ENCODE measurements at places on chromosomes 5 and 9.
A peak's percentile ranks its signal among the peaks of the same experiment; 100 is the strongest.

DNA sequence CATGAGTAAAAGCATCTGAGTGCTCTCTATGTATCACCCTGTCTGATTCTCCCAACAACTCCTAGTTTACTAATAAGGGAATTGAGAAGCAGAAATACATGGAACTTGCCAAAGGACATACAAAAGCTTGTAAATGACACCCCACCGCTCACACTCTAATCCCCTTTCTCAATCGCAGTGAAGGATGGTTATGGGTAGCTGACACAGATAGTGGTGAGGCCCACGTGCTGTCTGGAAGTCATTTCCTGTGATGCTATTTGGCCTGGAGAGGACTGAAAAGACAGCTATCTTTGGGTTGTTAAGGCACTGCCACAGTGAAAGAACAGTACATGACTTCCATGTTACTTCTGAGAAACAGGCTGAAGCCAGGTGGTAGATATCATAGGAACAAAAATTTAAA, 117.0 kb downstream of the GLIS3 start:
- DNase-seq, result no peak

GRCh38 chr5:141692919-141693725, 11.1 kb upstream of the ARAP3 start:
- DNase-seq, result peak; percentile 47

DNA sequence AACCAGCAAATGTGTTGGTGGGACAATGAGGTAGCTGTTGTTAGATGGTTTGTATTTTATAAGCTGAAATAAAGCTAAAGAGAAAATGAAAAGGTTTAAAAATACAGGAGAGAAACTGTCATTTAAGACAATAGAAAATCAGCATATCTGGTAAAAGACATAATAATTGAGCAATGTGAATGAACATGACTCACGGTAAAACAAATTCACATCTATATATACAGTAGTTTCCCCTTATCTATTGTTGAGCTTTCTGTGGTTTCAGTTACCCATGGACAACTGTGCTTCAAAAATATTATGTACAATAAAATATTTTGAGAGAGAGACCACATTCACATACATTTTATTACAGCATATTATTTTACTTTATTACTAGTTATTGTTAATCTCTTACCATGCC, 1649.8 kb downstream of the EFNA5 start:
- DNase-seq, result no peak

DNA sequence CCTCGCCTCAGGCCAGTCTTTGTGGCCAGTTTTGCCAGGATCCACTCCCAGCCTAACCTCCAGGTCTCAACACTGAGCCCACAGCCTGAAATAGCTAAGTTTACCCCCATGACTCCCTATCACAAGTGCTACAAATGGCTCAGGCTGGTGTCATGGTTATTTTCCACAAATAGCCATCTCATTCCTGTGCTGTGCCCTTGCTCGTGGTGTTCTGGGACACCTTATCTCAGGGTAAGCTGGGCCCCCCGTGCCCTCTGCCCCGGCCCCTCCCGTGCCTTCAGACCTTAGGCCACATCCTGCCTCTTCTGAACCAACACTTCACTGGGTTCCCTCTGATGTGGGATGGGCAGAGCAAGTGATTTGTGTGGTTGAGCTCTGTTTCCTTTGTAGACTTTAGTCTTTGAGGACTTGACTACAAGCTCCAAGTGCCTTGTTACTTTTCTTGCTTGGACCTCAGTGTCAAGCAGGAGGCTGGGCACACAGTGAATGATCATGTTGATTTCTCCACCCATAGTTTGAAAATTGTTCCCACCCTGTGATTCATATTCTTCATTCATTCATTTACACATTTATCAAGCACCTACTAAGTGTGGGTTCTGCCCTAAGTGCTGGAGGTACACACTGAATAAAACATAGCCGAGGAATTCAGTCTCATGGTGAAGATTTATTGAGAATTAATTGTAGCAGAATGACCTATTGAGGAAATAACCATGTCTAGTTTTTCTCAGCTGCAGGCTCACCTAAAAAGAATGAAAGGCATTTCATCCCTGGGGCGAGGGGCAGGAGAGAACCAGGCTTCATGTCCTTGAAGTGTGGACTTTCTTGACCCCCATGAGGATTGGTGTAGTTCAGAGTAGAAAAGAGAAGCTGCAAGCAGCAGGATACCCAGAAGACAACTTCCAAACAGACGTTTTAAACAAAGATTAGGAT, 84.5 kb upstream of the CTNNA1 start:
- DNase-seq, result no peak

DNA sequence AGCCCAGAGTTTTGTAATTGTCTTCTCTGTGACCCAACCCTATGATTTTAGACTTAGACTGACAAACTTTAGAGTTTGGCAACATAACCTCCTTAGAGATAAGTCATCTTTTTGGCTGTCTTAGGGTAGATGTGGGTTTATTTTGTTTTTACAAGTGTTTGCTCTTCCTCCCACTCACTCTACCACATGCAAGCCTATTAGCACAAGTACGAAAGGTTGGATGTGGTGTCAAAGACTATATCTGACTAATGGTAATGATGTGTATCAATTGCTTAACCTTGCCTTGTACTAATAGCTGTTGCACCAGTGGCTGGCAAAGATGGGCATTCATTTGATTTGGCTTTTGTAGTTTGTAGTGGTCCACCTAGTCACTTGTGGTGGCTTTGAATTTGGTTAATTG, 46.5 kb downstream of the SLC25A46 start:
- DNase-seq, result no peak

DNA sequence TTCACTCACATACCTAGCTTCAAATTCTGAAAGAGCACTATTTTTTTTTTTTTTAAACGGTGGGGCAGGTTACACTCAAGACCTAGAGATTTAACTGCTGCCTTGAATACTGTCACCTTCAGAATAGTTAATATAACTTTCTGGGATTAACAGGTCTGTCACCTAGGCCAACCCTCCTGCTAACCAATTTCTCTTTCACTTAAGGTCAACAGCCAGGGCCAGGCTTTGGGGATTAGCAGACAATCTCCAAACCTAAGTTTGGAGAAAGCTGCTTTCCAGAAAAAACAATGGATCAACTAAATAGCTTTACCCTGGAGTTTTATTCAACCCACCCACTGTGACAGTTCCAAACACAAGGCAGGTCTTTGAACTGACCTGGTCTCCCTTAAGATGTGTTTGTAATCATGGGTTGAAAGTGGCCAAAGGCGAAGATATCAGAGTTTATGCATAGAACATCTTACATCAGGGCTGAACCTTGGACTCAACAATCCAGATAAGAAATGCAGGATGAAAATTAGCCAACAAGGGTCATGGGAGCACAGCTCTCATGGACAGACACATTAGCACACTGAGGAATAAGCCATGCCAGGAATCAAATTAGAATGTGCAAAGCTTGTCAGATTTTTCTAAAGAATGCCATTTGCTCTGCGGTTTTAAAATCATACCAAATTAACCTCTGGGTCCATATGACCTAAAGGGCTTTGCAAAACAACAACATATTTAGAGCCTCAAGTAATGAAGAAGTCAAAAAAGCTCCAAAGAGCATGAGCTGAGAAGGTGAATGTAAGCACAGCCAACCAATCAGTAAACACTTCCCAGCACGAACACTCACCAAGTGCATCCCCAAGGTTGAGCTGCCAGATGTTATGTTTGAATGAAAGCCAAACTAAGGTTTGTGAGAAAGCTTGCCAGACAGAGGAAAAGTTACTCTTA, 538.5 kb upstream of the DMAC1 start:
- no peak for DNase-seq

DNA sequence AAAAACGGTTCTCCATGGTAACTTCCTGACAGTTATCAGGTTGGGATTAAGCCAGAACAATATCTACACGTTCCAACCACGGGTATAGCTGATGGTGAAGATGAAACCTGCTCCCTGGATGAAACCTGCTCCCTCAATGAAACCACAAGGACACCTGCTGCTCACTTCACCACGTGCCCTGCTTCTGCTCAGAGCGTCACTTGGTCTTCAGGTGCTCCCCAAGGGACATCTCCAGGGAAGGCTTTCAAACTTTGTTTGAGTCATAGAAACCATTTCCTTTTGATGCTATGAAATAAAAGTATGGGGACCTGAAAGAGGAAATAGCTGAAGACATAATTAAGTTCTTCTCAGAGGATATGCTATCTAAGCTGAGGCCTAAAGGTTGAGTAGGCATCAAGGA, 242.4 kb downstream of the MED10 start:
- no peak for DNase-seq

DNA sequence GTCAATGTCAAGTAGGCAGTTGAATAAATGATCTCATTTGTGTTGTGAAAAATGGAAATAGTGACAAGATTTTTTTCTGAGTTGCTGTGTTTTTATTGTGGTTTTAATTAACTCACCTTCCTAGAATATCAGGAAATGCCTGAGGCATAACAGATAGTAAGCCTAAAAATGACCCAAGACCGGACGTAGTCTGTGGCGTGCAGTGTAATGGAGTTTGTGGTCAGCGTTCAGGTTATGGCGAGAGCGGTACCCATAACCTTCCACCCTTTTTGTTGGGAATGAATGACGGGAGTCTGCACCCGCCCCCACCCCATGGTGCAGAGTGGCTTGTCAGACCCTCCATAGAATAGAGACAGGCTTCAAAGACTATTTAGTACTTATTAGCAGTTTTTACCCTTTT, 119.3 kb downstream of the GALNT10 start:
- no peak for DNase-seq

DNA sequence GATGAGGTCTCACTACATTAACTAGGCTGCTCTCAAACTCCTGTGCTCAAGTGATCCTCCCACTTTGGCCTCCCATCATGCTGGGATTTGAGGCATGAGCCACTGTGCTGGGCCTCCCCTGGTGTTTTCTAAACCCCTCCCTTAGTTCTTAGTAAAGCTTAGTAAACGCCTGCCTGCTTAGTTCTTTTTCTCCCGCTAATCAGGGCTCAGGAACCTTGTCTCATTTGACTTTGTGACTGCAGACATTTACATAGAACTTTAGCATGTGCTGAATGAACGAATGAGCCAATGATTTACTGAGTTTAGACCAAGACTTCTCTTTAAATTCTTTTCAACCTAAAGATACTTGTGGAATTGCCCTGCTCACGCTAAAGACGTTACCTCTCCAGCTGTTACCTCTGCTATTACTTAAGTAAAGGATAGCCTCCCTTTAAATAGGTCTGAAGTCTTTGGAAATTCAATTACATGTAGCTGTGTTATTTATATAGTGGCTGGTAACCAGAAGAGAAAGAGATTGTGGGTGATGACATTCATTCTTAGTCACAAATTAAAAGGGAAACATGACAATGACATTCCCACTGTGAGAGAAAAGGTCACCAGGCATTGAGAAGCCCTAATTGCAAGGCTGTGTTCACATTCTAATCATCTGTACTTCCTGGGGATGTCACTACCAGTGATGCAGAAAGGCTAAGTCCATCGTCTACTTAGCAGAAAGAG, 18.6 kb upstream of the SUSD1 start:
- DNase-seq, result no peak

- DNase-seq, result no peak
These were observed 42.7 kb downstream of the TENT4A start for GRCh38 chr5:6755941-6756340.

GRCh38 chr9:5670079-5670478, 41.2 kb downstream of the RIC1 start:
- no peak for DNase-seq

GRCh38 chr5:127930311-127930710, 153.3 kb upstream of the SLC12A2 start:
- DNase-seq, result no peak

GRCh38 chr9:76620996-76621395, 143.2 kb upstream of the PCA3 start:
- no peak for DNase-seq

GRCh38 chr9:107600060-107600573, 110.5 kb upstream of the KLF4 start:
- DNase-seq, result no peak

GRCh38 chr9:14191512-14191911, 122.4 kb downstream of the NFIB start:
- DNase-seq, result no peak

GRCh38 chr5:157362982-157363381, 97.0 kb upstream of the NIPAL4 start:
- DNase-seq, result no peak

GRCh38 chr5:101585366-101585765, 682.3 kb upstream of the ST8SIA4 start:
- no peak for DNase-seq

GRCh38 chr5:96703384-96703920, 41.3 kb downstream of the CAST start:
- no peak for DNase-seq

DNA sequence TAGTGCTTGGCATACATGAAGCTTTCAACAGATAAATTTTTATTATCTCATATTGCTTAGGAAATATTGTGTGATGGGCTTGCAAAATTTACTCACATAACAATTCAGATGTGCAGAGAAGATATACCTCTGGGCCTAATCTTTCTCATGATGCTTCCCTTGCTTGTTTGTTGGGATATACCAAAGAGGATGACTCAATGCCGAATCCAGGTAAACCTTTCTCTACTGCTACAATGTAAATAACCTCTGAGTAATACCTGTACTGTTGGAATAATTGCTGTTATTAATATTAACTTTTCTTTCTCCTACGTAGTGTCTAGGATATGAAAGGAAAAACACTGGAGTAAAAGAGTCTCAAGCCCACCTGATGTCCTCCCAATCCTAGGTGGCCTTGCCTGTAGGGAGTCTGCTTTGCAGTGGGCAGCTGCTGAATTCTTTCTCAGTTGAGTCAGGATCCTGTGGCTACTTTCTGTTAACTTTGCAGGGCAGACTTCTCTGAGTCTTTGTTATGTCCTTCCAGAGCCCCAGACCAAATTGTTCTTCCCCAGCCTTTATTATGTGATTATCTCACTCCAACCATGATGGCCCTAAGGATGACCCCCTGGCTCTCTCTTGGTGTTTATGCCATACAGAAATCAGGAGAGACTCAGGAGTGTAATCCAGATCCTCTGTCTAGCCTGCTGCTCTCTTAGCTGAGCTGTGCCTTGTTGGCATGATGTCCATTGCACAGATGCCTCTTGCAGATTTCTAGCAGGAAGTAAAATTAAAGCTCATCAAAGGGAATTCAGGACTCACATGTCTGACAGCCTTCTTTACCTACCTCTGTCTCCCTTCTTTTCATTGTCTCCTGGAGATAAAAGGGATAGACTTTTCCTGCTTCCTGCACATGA, 208.1 kb downstream of the SNX18 start:
- DNase-seq, result no peak
